ENCODE measurements at places on chromosomes 2 and 18.

GRCh38 chr18:63205791-63206252 is 113.7 kb downstream of the BCL2 start:
- no peak for DNase-seq

- DNase-seq, result no peak
Observed at GRCh38 chr18:79260510-79260909, 135.2 kb upstream of the NFATC1 start.

GRCh38 chr2:62568074-62568473 is 62.1 kb upstream of the TMEM17 start:
- DNase-seq, result no peak

DNA sequence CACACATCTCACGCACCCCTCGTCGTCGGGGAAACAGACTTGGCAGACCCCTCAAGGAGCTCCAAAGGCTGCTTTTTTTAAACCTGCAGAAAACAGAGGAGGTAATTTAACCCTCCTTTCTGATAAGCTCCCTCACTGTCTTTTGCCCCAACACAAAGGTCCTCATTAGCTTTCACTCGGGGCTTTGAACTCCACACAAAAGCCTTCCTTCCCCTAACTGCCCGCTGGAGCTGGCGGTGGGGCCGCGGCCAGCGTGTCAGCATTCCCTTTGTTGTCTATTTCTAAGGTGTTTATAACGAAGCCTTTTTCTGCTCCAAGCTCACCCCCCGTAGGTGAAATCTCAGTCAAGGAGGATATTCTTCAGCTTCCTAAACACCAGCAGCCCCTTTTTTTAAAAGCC is 43.5 kb upstream of the ID2 start:
- DNase-seq, result no peak

All from kidney epithelial cell (primary cell).